ENCODE measurements at places on chromosomes 4 and X.

GRCh38 chrX:111090458-111090857 lies 5.5 kb upstream of the PAK3 start:
- DNase-seq, result no peak

DNA sequence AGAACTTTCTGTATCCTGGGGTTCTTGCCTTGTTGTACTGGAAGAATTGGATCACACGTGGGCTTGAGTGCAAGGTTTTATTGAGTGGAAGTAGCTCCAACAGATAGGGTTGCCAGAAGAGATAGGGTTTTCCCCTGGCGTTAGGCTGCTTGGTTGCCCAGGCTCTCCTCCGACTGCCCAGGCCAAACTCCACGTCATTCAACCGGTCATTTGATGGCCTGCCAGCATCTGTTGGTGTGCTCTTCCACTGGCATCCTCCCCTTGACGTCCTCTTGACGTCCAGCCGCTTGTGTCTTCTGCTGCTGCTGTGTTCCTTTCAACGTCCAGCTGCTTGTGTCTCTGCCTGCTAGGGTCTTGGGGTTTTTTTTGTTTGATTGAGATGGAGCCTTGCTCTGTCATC lies 340.3 kb upstream of the ZCCHC13 start:
- no peak for DNase-seq

DNA sequence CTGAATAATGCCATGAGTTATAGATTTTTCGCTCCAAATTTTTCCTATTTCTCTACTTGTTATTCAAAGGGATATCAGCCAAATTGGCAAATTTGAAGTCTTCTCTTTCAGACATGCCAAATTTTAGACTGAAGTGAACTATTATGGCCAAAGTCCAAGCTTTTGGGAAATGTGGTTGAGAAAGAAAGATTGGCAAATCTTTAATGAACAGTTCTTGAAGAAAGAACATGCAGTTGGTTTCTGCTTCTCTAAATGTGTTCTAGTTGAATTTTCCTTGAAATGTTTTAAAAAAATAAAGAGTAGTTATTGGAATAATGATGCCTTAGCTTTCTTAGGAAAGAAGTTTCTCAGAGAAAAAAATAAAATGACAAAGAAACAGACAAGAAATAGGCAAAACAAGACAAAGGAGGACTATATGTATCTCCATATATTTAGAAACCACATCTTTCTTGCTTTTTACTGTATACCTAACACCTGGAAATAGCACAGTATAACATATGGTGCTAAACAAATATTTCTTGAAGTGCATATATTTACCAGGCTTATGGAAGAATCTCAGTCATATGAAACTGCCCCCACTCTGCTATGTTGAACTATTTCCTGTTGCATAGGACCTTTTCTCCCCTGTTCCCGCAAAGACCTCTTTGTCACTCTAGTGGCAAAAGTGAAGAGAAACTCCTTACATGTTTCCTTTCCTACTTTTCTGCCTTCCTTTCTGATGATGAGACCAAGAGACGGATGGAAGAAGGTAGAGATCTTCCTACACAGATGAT lies 250.0 kb downstream of the ARHGAP24 start:
- DNase-seq, result no peak

DNA sequence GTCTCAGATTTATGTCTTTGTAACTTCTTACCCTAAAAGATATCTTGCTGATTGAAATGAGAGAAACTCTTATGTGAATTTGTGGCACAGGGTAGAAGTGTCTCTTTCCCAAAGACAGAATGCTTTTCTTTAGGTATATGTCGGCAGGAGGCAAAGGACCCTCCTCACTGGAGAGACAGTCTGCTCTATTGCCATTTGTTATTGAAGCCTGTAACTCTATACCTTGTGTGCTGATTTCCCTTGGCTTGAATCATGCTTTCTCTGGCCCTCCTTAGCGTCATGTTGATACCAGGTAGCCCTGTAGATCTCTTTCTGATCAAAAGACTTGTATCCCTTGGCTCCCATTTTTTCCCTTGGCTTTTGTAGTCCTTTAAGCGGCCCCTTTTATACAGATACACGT lies 284.3 kb downstream of the CXXC4 start:
- no peak for DNase-seq

DNA sequence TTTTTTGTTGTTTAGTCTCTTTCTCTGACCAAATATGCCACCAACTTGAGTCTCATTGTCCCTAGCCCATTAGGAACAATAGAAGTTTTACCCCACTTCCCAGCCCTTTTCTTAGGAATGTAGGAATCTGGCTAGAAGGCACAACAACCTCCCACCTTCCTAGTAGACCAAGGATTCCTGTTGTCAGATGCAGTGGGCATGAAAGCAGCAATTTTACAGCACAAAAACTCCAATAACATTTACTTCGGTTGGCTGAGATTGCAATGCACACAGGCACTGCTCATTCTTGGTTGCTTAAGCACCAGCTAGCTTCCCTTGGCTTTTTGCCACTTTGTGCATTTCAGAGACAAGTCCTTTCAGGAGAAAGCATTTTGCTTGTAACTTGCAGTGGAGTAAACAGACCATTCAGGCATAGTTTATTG lies 312.8 kb downstream of the TENM3 start:
- no peak for DNase-seq

DNA sequence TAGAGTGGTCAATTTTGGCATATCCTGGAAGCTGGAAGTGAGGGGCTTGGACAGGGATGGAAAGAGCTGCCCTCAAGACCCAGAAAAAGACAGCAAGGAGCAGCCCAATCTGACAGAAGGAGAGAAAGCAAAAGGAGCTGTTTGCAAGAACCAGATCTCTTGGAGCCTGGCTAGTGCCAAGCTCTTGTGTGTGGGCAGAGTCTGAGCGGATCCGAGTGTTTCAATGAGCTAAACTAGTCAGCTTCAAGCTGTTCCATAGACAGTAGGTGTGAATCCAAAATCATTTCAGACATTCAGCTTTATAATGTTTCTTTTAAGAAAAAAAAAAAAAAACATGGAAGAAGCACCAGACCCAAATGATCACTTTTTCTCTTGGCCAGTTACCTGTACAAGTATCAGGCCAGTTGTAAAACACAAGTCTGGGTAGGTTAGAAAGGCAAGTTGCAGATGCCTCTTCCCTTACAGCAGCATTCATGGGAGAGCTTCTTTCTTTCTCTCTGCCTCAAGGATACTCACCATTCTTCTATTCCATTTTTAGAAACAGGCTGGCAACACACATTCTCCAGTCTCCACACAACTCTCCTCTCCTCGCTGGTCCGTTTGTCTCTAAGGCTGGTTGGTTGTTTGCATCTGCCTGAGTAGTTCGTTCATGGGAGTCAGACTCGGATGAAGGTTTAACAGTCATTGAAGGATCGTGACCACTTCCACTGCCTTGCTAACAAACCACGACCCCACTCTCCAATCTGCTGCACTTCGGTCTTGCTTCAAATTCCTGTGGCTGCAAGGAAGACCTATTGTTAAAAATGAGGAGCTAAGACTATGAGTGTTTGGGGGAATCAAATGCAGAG lies 105.2 kb upstream of the GATB start:
- no peak for DNase-seq

DNA sequence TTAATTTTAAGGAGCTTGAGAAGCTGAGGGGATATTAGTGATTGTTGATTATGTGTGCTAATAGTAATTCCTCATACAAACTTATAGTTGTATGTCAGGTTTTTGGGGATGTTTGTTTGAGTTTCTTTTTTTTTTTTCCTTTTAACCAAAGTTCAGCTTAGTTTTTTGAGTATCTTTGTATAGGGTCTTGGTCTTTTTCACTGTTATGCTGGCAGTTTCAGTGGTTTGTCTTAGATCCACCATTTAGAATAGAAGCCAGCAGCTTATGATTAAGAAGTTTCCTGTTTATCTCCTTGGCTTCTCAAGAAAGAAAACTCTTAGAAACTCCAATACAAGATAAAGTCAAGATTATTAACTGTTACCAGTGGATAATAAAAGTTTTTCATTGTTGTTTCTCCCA lies 16.1 kb downstream of the CPEB2 start:
- no peak for DNase-seq

DNA sequence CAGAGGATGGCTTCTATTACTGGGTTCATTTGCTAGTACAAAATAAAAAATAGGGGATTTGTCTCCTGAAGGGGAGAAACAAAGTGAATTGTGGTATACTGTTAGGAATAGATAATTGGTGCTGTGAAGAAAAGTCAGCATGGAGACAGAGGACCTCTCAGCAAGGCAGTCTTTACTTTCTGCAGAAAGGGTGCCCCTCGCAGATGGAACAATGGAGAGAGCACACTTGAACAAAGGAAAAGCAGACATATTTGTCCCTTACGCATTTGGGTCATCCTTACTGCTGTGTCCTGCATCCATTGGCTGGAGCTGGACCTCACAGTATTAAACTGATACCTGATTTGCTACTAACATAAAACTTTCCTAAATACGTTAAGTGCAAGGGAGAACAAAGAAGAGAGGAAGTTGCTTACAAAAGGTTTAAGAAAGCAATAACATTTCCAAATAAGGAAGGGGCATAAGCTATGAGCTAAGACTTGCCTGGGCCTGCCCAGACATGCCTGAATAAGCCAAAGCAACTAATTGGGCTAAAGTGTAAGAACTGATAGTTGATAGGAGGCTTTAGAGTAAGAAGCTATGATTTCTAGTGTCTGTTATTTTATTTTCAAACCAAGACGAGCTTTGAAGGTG lies 83.8 kb downstream of the CCKAR start:
- DNase-seq, result no peak

DNA sequence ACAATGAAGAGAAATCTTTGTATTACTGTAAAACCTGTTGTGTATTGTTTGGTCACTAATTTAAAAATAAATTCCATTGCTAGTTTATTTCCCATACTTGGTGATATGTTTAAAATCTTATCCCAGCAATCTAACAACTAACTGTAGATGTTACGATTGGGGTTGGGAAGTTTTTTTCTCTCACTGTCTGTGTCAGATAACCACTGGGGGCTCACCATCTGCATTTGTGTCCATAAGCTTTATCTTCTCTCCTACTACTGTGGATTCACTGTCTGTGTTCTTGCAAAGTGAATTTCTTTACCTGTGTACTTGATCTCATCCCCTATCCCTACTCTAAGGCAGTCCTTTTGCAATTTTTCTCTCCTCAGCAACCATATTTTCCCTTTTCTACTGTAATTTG lies 81.3 kb downstream of the STIM2 start:
- DNase-seq, result no peak

- no peak for DNase-seq
Observed at GRCh38 chr4:177532358-177532757, 90.1 kb upstream of the AGA start.

DNA sequence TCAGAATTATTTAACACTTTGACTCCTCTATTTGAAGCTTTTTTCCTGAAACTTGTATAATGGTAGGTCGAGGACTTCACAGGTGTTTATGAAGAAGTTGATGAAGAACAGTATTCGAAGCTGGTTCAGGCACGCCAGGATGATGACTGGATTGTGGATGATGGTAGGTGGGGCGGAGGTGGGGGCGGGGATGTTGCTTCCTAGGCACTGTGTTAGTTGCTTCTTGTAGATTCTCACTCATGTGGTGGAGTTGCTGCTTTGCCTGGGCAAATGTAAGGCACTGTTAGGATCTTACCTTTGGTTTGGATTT lies 9.4 kb downstream of the POLA1 start:
- no peak for DNase-seq

- no peak for DNase-seq
Observed at GRCh38 chr4:156118507-156119220, 165.0 kb upstream of the CTSO start.

- no peak for DNase-seq
Observed at GRCh38 chrX:23644744-23645143, 22.5 kb upstream of the PRDX4 start.

GRCh38 chrX:154056770-154057241 lies 37.1 kb upstream of the IRAK1 start:
- DNase-seq, result no peak

DNA sequence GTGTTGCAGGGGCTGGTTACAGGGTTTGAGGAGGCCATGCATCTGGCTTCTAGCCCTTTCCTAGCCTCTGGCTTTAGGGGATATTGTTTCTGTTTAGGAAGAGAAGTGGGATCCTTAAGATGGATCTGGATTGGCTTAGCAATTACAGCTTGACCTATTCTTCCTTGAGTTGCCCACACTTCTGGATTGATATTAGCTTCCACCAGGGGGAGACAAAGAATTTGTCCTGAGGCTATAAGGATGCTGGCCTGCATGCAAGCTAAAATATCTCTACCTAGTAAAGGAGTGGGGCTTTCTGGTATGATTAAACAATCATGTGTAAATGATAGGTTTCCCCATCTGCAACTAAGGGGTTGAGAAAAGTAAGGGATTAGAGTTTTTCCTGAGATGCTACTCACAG lies 117.2 kb downstream of the TEX13C start:
- DNase-seq, result no peak
